Lower lobe of right lung (tissue), 2 donors: ENCODE measurements at places on chromosomes 7 and 10. TPM values are rescaled to one million over a fixed set of nuclear protein-coding genes. Genes with fewer than 3 reads are reported as not detected.

MGMT gene
- 19.9 TPM for total RNA-seq

SEMA4G gene
- 5.1 TPM for total RNA-seq

PROSER2 gene
- 18.0 TPM for total RNA-seq

SRRM3 gene
- total RNA-seq: 0.86 TPM

ZSCAN25 gene
- 16.5 TPM for total RNA-seq

OR2A1 gene
- total RNA-seq: 0.15 TPM

EPDR1 gene
- 66.0 TPM for total RNA-seq

COL1A2 gene
- total RNA-seq: 252 TPM

PRKG1 gene
- 23.6 TPM for total RNA-seq

TYW1B gene
- total RNA-seq: 6.8 TPM

TCF7L2 gene
- 71.2 TPM for total RNA-seq

OR9A2 gene
- not detected for total RNA-seq
